HT-29 (cell line): ENCODE measurements at places on chromosomes 5 and 9. TPM values are rescaled to one million over a fixed set of nuclear protein-coding genes. Genes with fewer than 3 reads are reported as not detected.
A peak's percentile ranks its signal among the peaks of the same experiment; 100 is the strongest.

Gene UBE2QL1
- total RNA-seq: not detected in 2 replicates

- DNase-seq: no peak
Observed at GRCh38 chr5:134920848-134921575, 16.1 kb downstream of the PCBD2 start.

DNA sequence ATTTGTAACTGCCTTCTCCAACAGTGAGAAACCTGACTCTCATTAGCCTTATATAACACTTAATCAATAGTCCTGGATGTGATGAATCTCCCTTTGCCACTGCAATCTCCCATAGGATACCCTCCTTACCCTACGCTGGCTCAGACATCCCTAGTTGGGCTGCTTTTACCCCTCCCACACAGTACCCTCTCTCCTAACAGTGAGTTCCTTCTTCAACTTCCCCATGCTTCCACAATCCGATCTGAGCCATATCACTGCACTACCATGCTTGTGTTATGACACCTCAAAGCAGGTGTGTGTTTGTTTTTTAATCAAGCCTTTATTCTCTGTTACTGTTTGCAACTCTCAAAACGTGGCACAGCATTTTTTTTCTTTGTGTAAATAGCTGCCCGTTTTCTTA is 60.5 kb upstream of the C9orf72 start:
- no peak for DNase-seq

Gene LHX2
- not detected in 2 replicates for total RNA-seq

DNA sequence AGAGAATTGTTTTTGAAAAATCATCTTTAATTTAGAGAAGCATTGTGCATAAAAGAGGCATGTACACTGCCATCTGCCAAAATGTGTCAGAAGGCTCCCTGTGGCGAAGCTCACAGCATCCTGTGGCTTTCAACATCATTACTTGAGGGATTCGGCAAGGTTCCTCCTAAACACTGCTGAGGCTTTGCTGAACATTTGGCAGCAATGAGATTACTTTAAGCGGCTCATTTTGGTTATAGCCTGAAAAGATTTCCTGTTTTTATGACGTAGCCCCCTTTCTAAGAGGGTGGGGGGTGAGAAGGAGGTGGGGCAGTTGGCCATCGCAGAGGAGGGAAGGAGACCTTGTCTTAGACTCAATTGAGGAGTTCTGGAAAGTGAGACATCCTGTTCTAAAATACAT is 469.4 kb downstream of the RASEF start:
- DNase-seq: no peak

Gene CTXN3
- total RNA-seq: not detected in 2 replicates

GRCh38 chr9:2709645-2710101 is 7.6 kb upstream of the KCNV2 start:
- DNase-seq: no peak

DNA sequence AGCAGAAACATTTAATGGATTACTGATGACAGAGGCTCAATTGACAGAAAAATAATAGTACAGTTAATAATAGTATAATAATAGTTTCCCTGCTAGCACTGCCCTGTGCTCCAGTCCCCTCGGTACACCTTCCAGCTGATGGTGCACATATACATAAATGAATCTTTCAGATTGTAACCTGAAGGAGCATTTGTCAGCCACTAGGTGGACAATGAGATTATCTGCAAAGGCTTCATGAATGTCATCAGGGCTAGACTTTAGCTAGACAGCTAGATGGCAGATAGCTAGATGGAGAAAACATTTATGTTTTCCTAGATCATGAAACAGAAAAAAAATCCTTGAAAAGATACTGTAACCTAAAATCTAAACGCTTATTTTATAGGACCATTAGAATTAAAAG is 304.4 kb upstream of the SMC2 start:
- peak; percentile 22 for DNase-seq

Gene SLC36A3
- total RNA-seq: not detected in 2 replicates

- DNase-seq: no peak
Observed at GRCh38 chr9:84490206-84490841, 149.8 kb upstream of the SLC28A3 start.

DNA sequence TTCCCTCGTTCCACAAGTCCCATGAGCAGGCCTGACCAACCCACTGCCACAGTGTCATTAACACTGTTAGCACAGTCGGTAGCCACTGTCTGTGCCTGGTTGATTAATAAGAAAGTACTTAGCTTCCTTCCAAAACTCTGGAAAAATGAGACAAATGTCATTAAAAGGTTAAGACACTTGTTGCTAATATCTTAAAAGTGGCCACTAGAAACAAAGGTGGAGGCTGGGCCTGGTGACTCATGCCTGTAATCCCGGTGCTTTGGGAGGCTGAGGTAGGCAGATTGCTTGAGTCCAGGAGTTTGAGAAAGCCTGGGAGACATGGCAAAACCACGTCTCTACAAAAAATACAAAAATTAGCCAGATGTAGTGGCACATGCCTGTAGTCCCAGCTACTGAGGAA is 194.0 kb downstream of the PDZD2 start:
- no peak for DNase-seq

GRCh38 chr9:97556721-97557605 is 55.5 kb downstream of the TMOD1 start:
- DNase-seq: peak; percentile 45
